ENCODE measurements at places on chromosomes 5 and 9. TPM values are rescaled to one million over a fixed set of nuclear protein-coding genes. Genes with fewer than 3 reads are reported as not detected.

Gene PLAC8L1
- polyA plus RNA-seq, result 1.3 TPM

DNA sequence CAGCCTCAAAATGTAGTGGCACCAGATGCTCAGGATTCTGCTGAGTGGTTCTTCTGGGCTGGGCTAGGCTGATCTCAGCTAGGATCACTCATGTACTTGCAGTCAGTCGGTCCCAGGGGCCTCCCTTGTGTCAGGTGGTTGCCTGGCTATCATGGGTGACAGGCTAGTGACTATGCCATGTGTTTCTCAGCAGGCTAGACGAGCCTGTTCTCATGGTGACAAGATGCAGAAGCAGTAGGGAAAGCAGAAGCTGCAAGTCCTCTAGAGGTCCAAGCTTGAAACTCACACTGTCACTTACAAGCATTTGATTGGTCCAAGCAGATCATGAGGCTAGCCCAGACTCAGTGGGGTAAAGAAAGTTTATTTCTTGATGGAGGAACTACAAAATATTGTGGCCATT is 15.2 kb upstream of the KCNMB1 start:
- H3K4me1 ChIP-seq, result peaks cover 24% of the 10 kb centered on the region
- H3K27me3 ChIP-seq, result no peaks in the 10 kb centered on the region
- no peak overlapping the region for H3K4me3 ChIP-seq
- H3K36me3 ChIP-seq, result no peaks in the 10 kb centered on the region

DNA sequence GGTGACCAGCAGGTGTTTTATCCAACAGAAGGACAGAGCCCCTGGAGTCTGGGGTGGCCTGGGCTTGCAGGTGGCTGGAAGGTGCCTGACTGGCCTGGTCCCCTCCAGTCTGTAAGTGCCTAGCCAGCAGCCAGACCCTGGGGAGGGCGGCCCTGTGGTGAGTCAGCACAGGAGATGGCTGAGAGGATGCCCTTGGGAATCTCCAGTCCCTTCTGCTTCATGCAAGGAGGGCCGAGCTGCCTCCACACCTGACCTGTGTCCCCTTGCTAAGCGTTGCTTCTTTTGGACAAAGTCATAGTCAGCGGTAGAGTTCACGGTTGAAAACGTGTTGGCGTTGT is 20.2 kb downstream of the OBP2B start:
- H3K4me1 ChIP-seq, result peaks cover 20% of the 10 kb centered on the region
- H3K4me3 ChIP-seq, result no peak overlapping the region
- no peaks in the 10 kb centered on the region for H3K36me3 ChIP-seq
- no peak for DNase-seq

Gene CCDC192
- polyA plus RNA-seq, result not detected

Gene DPM2
- 28.1 TPM for polyA plus RNA-seq

- DNase-seq, result peak; percentile 74
- H3K36me3 ChIP-seq, result no peaks in the 10 kb centered on the region
- H3K4me1 ChIP-seq, result peaks cover 34% of the 10 kb centered on the region
- peaks cover 75% of the 10 kb centered on the region for H3K27me3 ChIP-seq
- H3K4me3 ChIP-seq, result no peak overlapping the region
These were observed 44.7 kb upstream of the NKD2 start for GRCh38 chr5:963673-964531.

GRCh38 chr5:179288809-179289185 is 56.5 kb downstream of the ADAMTS2 start:
- peak; percentile 43 for DNase-seq
- H3K36me3 ChIP-seq, result no peaks in the 10 kb centered on the region
- no peaks in the 10 kb centered on the region for H3K27me3 ChIP-seq
- H3K4me1 ChIP-seq, result no peaks in the 10 kb centered on the region

DNA sequence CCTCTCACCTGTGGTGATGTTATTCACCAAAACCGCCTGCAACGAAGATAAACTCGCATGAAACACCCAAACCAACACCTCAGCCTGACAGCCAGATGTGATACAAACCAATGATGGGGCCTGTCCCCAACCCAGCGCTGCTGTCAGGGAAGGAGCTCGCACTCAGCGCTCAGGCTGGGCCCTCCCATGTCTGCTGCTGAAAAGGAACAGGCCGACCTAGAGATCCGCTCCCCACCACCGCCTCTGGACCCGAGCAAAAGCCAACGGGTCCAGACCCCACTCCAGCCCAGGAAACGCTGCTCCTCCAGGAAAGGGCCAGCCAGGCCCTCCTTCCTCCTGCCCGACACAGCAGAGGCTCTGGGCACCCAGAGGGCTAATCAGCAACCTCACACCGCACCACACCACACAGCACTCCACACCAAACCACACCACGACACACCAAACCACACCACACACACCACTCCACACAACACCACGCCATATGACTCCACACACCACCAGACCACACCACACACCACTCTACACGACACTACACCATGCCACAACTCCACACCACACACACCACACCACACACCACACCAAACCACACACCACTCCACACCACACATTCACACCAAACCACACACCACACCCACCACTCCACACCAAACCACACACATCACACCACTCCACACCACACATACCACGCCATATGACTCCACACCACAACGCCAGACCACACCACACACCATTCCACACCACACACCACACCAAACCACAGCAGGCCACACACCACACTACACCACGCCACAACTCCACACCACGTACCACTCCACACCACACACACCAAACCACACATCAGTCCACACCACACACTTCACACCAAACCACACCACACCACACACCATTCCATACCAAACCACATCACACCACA is 46.5 kb downstream of the GOLM1 start:
- H3K27ac ChIP-seq, result no peak overlapping the region
- no peaks in the 10 kb centered on the region for H3K4me1 ChIP-seq
- no peaks in the 10 kb centered on the region for H3K36me3 ChIP-seq
- DNase-seq, result no peak
- H3K4me3 ChIP-seq, result no peak overlapping the region

- DNase-seq, result no peak
- no peak overlapping the region for H3K4me3 ChIP-seq
- H3K36me3 ChIP-seq, result no peaks in the 10 kb centered on the region
- no peaks in the 10 kb centered on the region for H3K27me3 ChIP-seq
These were observed 56.1 kb downstream of the WDR70 start for GRCh38 chr5:37435261-37435660.

GRCh38 chr5:66603881-66604280 is 7.7 kb downstream of the MAST4 start:
- H3K4me1 ChIP-seq, result no peaks in the 10 kb centered on the region
- peaks cover 4% of the 10 kb centered on the region for H3K27me3 ChIP-seq
- no peak for DNase-seq

DNA sequence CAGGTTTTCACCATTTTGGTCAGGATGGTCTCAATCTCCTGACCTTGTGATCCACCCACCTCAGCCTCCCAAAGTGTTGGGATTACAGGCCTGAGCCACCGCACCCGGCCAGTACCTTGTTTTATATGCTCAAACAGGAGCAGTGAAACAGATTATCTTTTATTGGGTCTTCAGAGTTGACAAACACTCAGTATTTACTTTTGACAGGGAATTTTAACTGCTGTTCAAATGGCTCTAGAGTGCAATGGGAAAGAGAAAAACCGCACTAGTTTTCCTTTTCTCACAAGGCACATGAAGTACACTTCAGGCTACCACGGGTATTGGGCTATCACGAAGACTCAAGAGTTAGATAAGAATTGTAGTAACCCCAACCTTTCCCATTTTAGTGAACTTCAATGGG is 471.9 kb upstream of the DAB2 start:
- DNase-seq, result no peak
- H3K27ac ChIP-seq, result no peak overlapping the region
- H3K36me3 ChIP-seq, result no peaks in the 10 kb centered on the region
- H3K4me1 ChIP-seq, result no peaks in the 10 kb centered on the region
- no peak overlapping the region for H3K4me3 ChIP-seq
- no peaks in the 10 kb centered on the region for H3K27me3 ChIP-seq

DNA sequence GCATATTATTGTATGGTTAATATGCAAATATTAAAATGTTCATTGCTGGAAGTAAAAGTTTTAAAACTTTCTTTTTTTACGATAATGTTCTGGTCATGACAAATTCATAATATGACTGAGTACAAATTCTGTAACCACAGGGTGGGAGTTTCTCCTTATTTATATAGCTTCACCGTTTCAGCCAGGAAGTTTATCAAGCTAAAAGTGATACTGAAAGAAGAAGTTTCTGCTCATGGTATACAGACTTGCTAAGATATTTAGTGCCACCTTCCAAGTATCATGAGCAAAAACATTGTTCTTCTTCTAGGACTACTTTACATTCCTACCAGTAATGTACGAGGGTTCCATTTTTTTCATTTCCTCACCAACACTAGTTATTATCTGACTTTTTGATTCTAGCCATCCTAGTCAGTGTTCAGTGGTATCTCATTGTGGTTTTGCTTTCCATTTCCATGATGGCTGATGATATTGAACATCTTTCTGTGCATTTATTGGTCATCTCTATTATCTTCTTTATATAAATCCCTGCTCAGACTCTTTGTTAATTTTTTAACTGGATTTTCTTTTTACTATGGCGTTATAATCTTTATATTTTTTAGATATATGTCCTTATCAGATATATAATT is 94.2 kb upstream of the PRRC1 start:
- no peak for DNase-seq
- H3K27ac ChIP-seq, result no peak overlapping the region
- H3K36me3 ChIP-seq, result no peaks in the 10 kb centered on the region
- no peaks in the 10 kb centered on the region for H3K27me3 ChIP-seq
- H3K4me1 ChIP-seq, result no peaks in the 10 kb centered on the region

Gene WDR31
- 0.35 TPM for polyA plus RNA-seq

DNA sequence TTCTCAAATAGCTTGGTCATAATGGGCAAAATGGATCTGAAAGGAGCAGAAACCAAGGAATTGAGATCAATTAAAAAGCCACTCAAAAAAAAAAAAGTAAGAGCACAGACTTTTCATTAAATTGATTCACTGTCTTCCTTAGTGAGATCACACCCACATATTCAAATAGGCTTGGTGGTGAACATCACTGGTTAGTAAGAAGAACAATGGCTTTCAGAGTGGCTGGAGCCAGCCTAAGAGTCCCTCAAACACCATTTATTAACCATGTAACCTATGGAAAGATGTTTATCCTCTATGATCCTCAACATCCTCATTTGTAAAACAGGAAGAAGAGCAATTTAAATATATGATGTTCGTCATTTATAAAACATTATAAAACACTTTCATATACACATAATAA is 12.4 kb downstream of the CCDC112 start:
- H3K4me3 ChIP-seq, result no peak overlapping the region
- H3K27ac ChIP-seq, result no peak overlapping the region
- no peaks in the 10 kb centered on the region for H3K4me1 ChIP-seq
- no peaks in the 10 kb centered on the region for H3K27me3 ChIP-seq
- no peak for DNase-seq
- H3K36me3 ChIP-seq, result no peaks in the 10 kb centered on the region

Gene KCNT1
- 5.6 TPM for polyA plus RNA-seq

Gene CLTA
- polyA plus RNA-seq, result 133 TPM

GRCh38 chr5:159184858-159185381 is 24.4 kb downstream of the RNF145 start:
- no peaks in the 10 kb centered on the region for H3K27me3 ChIP-seq
- DNase-seq, result no peak
- H3K36me3 ChIP-seq, result peaks cover 17% of the 10 kb centered on the region
- no peak overlapping the region for H3K4me3 ChIP-seq

Gene TXNDC8
- not detected for polyA plus RNA-seq

GRCh38 chr5:80961376-80962281 is 1.5 kb downstream of the RASGRF2 start:
- peak overlapping the region; percentile 46 for H3K4me3 ChIP-seq
- H3K27ac ChIP-seq, result peak overlapping the region; percentile 78
- peaks cover 24% of the 10 kb centered on the region for H3K27me3 ChIP-seq
- H3K36me3 ChIP-seq, result no peaks in the 10 kb centered on the region
- no peak for DNase-seq

Gene WNT8A
- not detected for polyA plus RNA-seq

- peaks cover 2% of the 10 kb centered on the region for H3K36me3 ChIP-seq
- no peaks in the 10 kb centered on the region for H3K4me1 ChIP-seq
- H3K27ac ChIP-seq, result no peak overlapping the region
- H3K4me3 ChIP-seq, result no peak overlapping the region
- DNase-seq, result no peak
These were observed 60.1 kb upstream of the FCHO2 start for GRCh38 chr5:72895758-72896157.

DNA sequence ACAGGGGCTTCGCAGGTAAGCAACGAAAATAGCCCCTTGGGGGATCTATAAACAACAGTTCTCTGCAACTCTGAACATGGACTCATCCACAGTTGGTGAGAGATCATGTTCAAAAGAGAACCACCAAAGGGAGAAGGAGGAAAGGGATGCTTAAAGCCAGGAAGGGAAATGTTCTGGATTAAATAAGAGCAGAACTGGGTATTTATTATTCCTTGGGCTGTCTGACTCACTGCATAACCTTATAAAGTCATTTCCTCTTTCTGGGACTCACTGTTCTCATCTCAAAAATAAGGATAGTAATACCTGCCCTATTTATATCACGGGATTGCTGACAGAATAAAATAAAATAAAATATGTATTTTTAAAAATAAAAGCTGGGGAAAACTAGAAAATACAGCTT is 11.2 kb upstream of the MARCHF3 start:
- H3K4me1 ChIP-seq, result peaks cover 8% of the 10 kb centered on the region
- no peak overlapping the region for H3K27ac ChIP-seq
- no peak overlapping the region for H3K4me3 ChIP-seq

DNA sequence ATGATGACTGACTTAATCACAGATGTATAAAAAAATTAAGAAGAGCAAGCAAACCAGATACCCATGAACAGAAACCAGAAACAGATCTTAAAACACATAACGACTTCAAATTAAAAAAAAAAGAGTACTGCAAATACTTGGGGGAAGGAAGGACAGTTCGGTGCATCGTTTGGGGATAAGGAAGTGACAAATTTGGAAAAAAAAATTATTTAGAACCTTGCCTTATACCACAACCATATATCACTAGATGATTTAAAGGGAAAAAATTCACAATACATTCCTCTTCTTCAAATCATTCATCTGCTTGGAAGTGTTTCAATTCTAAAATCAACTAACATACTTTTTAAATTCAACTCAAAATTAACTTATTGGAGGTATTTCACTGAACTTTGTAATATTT is 1038.6 kb upstream of the DMAC1 start:
- H3K36me3 ChIP-seq, result no peaks in the 10 kb centered on the region
- no peak overlapping the region for H3K4me3 ChIP-seq
- no peak for DNase-seq
- H3K4me1 ChIP-seq, result no peaks in the 10 kb centered on the region
- H3K27me3 ChIP-seq, result no peaks in the 10 kb centered on the region

Gene C5orf58
- not detected for polyA plus RNA-seq

Gene SCGB3A2
- polyA plus RNA-seq, result not detected

DNA sequence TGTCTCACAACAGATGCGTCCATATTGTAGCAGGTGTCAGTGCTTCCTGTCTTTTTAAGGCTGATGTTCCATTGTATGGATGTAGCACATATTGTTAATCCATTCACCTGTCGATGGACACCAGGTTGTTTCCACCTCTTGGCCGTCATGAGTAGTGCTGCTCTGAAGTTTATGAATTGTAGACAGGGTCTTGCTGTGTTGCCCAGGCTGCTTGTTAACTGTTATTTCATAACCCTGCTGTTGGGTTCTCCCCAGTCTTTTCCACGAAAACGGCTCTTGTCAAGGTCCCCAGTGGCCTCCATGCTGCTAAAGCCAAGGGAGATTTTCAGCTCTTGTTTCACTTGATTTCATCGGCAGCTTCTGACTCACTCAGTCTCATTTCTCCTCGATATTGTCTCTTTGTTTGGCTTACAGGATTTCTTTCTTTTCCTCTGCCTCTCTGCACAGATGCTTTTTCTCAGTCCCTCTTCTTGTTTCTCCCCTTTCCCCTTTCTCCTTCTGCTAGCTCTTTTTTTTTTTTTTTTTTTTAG is 12.1 kb upstream of the PSD2 start:
- H3K36me3 ChIP-seq, result no peaks in the 10 kb centered on the region
- no peak overlapping the region for H3K27ac ChIP-seq
- no peak overlapping the region for H3K4me3 ChIP-seq
- H3K4me1 ChIP-seq, result peaks cover 3% of the 10 kb centered on the region
- H3K27me3 ChIP-seq, result peaks cover 17% of the 10 kb centered on the region

Gene NRARP
- 0.37 TPM for polyA plus RNA-seq
